ENCODE measurements at places on chromosomes 7 and 10.

GRCh38 chr7:55509322-55509721 is 63.0 kb downstream of the VOPP1 start:
- no peak for DNase-seq

DNA sequence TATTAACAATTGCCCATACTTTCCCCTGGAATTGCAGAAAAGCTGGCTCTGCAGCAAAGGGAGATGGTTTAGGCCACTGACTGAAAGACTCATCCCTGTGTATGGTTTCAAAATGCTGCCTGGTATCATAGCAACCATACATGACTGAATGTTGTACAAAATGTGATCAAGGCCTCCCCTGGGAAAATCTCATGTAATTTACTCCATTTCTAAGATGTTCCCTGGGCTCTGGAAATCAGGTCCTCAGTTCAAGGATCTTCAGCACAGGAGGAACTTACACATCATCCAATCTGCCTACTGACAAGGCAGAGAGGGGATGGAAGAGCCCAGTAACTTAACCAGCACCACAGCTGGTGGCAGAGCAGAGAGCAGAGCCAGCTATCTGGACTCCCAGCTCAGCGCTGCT is 111.8 kb downstream of the JAZF1 start:
- no peak for DNase-seq

GRCh38 chr7:102285540-102286236 is 980 bp upstream of the SH2B2 start:
- no peak for DNase-seq

DNA sequence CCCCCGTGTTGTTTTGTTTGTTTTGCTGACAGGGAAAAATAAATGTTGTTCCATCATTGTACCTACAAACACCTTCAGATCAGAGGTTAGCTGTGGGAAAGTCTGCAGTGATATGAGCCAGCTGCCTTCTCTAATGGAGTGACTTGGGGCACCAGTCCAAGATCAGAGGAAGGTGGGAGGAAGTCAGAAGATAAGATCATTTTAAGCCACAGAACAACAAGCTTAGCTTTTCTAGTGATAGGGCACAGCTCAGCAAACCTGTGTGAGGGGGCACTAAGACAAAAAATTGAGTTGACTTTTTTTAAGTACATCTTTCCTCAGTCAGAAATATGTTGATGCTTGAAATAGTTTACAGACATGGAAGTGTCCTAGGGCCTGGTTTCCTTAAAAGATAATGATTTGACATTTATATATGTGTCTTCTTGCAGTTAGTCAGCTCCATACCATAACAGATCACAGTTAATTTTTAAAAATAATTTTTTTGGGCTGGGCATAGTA is 240.3 kb upstream of the KAT6B start:
- peak; percentile 21 for DNase-seq

- no peak for DNase-seq
These were observed 4.1 kb upstream of the NT5C2 start for GRCh38 chr10:103197174-103197573.

- DNase-seq, result no peak
These were observed 66.7 kb upstream of the PDZD8 start for GRCh38 chr10:117441812-117442443.

DNA sequence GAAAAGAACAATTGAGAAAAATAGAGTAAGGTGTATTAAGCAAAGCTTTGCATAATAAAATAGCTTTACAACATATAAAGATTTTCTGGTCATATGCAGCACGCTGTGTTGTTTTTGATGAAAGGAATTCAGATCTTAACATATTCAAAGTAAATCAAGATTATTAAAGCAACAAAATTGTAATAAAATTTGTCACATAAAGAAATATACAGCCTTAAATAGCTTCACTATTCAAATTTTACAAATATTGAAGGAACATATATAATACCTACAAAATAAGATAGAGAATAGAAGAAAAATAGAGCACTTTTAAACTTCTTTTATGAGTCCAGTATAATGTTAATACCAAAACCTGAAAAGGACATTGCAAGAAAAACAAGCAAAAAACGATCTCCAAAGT is 749.1 kb upstream of the POT1 start:
- no peak for DNase-seq

- DNase-seq, result no peak
These were observed 1211.6 kb upstream of the LRRN3 start for GRCh38 chr7:109879287-109879828.

- DNase-seq, result no peak
These were observed 442.3 kb upstream of the AKR1E2 start for GRCh38 chr10:4383651-4384098.

DNA sequence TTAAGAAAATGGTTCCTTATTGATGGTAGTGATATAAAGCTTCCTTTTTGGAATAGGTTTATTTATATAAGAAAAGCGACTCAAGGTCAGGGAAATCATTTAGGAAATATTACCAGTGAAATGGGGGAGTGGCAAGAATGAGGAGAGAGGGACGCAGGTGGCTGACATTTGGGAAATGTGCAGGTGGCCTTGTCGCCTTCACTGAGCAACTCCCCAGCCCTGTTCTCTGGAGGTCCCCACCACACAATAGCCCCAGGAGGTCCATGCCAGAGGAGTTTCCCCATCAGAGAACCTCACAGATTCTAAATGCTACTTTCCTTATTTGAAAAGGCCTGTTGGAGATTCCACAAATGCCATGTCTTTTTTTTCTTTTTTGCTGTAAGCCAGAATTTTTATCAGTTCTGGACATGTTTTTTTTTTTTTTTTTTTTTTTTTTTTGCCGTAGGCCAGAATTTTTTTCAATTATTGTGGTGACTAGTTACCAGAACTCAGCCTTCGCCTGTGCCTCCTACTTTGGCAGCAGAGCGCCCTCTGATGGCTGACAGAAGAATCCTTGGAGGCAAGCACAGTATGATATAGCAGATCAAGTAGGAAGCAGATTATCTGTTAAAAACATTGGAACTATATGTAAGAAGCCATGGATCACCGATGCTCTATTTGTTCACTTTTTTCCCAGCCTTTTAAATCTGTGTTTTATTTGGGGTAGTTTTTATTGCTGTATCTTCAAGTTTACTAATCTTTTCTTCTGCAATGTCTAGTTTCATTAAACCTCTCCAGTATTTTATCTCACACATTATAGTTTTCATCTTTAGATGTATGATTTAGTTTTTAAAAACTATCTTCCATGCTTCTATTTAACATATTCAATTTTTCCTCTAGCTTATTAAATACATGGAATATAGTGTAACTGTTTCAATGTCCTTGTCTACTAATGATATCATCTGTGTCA is 18.6 kb downstream of the OPALIN start:
- DNase-seq, result no peak

DNA sequence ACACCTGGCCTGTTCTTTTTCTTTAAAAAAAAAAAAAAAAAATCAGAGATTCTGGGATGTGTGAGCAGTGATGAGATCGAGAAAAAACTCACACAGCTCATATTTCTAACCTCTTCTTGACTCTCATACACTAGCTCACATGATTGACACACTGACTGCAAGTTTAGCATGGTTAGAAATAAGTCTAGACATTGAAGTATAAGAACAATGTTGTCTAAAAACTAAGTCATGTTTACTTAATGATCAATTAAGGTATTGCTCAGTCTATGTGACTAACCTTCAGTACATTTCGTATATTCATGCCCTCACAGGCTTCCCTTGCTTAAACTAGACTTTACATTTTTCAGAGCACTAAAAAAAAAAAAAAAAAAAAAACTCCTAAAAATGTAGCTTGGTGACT is 775.1 kb downstream of the GATA3 start:
- DNase-seq, result no peak

DNA sequence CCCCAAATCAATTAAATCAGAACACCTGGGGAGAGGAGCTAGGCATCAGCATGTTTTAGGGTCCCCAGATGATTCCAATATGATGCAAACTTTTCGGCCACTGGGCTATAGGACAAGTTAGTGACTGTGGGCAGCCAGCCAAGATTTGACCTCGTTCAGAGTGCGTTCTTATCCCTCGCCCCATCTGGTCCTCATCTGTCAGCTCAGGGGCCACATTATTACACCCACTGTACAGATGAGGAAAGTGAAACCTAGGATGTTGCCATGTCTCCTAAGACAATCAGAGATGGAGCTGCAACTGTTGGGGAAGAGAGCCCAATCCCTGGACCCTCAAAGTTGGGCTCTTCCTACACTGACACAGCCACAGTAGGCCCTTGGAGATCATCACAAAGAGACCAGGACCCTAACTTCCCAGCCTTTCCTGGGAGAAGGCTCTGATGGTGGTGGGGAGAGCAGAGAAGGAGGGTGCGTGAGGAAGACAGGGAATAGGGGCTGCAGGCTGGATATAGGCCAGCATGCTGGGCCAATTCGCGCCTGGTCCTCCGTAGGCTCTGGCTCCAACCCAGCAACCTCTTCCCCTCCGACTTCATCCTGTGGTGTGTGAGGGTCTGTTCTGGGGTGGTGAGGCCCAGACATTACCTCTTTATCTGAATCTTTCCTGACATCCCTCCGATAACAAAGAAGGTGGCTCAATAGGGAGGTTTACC is 109.4 kb upstream of the ZMIZ1 start:
- no peak for DNase-seq

DNA sequence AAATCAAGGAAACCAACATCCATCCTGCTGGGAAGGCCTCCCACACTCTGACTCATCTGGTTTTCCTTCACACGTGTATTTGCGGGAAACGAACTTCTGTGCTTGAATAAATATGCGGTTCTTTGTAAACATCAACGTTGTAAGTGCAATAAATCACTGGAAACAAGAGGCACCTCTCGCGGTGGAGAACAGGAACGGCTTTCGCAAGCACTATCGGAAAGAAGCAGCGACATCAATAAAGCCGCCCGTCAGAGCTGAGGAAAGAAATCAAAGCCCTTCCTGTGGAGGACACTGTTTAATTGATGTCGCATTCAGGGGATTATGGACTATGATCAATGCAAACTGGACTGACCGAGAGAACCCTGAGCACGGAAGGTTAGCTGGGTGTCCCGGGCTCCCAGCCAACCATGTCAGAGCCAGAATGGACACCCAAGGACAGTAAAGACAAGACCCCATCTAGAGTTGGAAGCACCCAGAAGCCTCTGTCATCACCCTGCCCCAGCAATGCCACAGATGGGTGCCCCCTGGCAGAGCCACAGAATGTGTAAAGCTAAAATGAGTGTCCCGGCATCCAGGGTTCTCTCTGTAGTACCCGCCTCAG is 37.6 kb downstream of the OAT start:
- no peak for DNase-seq

DNA sequence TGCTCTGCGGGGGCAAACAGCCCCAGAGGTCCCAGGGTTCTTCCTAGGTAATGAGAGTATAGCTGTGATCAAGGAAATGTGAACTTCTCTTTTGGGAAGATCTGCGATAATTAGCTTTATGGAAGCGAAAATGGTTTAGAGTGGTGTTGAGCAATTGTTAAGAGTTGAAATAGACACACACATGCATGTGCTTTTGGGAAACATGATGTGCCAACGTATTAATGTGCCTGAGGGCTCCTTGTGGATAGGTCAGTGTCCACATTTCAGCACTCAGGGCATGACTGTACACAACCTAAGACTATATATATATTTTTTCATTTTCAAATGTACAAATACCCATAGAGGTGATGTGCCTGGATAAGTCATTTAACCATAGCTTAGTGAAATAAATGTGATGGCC is 67.0 kb downstream of the GSDME start:
- no peak for DNase-seq

DNA sequence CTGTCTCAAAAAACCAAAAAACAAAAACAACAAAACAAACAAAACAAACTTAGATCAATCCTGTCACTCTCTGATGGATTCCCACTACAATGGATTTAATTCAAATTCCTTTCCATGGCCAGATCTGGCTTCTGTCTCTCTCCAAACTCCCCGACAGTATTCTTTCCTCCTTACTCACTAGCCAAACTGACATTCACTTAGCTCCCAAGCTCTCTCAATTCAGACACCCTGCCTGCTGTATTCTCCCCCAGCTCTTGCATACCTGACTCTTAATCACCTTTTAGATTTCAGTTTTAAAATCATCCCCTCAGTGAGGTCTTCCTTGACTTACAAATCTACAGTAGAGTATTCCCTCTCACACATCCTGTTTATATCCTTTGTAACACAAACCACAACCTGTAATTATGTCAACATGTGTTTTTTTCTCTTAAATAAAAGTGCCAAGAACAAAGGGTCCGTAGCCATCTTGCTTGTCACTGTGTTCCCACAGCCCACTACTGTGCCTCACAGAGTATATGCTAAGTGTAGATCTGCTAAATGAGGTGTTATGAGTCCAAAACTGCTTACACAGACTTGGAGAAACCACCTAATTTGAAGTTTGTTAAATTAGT is 14.4 kb downstream of the HERPUD2 start:
- no peak for DNase-seq

DNA sequence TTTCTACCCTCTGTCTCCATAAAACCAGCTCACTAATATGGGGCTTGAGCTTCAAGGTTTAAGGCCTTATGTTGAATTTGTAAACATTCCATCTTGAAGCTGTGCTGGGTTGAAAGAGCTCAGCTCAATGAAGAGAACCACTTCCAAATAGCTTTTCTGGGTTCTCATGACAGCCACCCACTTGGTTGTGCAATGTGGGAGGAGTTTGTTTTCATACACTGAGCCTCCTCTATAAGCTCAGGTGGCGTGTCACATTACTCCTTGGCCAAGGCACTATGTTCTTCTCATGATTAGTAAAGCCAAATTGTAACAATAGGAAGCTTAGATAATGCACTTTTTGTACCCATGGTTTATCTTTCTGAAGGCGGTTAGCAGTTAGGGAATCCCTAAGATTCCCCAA is 265.6 kb downstream of the PTEN start:
- DNase-seq, result no peak

GRCh38 chr10:102449321-102450123 is 1.8 kb downstream of the C10orf95 start:
- peak; percentile 53 for DNase-seq

DNA sequence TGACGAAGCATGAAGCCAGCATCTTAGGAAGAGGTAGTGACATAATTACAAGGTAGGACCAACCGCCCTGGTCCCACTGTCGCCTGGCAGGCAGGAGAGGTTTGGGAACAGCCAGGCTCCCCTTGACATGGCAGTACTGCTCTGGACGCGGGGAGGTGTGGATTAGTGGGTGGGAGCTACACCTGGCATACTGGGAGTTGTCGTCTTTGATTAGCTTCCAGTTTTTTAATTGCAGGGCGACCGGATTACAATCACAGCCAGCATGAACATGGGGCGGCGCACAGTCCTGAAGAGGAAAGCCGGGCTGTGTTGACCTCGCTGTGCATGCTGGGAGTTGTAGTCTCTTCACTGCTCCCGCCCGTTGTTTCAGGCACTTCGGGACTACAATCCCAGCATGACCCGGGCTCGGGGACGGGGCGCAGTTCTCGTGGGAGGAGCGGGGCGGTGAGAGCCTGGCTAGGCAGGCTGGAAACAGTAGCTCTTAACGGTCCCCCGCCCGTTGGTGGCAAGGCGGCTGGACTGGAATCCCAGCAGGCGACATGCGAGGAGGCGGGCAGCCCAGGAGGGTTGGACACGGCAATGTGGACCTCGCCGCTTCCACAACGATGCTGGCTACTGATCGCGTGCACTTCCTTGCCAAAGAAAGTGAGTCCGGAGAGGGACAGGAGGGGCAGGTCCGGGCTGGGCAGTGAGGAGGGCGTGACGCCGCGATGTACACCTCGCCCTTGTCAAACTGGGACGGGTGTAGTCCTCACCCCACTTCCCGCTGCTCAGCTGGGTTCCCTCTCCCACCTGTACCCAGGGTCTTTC is 98.0 kb upstream of the ZNF722 start:
- DNase-seq, result peak; percentile 81
